ENCODE measurements at places on chromosomes 3 and 15.

GRCh38 chr3:11060500-11061251, 68.1 kb downstream of the SLC6A1 start:
- DNase-seq, result no peak

GRCh38 chr3:73746623-73747022, 121.9 kb upstream of the PDZRN3 start:
- no peak for DNase-seq

DNA sequence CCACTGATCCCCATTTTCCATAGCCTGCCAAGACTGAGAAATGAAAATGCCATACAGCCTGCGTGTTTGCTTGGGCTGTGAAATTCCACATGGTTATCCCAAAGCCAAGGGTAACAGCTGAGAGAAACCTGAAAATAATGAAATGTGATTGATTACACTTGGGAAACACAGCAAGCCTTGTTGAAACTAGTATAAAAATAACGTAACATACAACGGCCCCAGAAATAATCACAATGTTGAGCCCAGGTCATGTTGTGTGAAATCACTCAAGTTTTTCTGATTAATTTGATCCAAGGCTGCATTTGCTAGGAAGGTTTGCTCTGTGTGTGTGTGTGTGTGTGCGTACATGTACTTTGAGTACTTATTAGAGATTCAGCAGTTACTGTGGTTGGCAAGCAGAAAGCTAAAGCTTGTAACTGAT, 269.0 kb downstream of the OXSM start:
- no peak for DNase-seq

- no peak for DNase-seq
Observed at GRCh38 chr15:98799461-98800390, 151.4 kb downstream of the IGF1R start.

DNA sequence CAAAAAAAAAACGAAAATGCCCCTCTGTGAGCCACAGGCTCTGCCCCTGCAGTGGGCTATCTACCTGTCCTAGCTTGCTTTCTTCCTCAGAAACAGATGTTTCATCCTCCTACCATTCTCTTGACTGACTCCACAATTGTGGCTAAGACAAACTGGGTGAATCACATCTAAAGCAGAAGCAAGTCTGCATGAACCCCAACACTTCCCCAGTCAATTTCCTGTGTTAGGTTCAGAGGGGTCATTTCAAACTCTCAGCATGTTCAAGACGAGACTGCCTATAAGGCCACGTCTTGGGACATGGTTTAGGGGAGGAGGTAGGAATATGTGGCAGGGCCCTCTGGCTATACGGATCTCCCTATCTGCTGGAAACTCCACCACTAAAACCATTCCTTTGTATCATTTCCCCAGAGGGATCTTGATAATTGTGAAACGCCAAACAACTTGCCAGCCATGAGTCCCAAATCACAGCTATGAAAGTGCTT, 28.6 kb upstream of the ANKDD1A start:
- peak; percentile 32 for DNase-seq

DNA sequence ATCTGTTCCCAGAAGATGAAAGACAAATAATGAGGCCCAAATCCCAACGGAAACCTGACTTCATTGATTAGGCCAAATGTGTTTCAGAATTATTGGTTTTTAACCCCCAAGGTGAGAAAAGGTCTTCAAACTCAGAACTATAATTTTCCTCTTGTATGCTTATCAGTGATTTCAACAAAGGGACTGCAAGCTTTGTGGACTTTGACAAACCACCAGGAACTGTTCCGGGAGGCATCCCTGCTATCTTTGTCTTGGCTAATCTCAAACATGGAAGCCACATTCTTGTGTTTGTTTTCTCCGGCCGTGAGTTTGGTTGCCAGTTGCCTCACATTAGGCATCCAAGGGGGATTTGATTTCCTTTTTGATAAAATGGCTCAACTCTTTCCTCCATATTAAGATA, 19.5 kb downstream of the ARHGEF3 start:
- DNase-seq, result no peak

DNA sequence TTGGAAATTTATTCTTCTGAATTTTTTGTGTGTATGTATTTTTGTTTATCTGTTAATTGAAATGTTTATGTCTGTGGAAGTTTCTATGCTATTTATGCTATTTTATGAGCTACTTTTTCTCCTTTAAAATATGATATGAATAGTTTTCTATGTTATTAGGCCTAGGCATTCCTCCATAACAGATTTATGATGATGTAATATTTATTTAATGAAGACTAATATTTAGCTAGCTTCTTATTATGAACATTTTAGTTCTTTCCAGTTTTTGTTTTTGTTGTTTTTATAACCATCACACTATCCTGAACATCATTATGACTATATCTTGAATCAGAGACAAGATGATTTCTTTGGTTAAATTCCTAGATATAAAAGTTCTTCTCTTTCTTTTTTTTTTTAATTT, 70.7 kb downstream of the P2RY1 start:
- DNase-seq, result no peak

DNA sequence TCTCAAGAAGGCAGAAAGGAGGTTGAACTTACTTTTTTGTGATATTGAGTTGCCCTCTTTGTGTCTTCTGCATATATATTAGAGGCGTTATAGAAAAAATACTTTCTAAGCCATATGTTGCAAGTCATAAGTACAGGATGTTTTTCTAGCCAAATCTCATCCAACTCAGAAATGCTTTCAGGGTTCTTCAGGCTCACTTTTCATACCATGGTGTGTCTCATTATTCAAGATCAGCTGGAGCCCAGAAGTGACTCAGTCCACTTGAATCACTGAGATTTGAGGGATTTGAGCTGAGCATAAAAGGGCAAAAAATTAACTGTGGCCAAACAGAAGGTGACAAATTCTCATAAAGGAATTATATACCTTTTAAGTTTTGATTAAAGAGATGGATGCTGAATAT, 157.3 kb downstream of the WNT5A start:
- DNase-seq, result no peak

Measured in SIG-M5 (cell line).